Activated T-cell treated with anti-CD3 and anti-CD28 coated beads, Interleukin-2, amount 50 U/mL, for 4 hours (primary cell): ENCODE measurements at places on chromosomes 1 and 21.

- no peak for DNase-seq
Measured at GRCh38 chr1:55309786-55310504, 94.8 kb upstream of the USP24 start.

DNA sequence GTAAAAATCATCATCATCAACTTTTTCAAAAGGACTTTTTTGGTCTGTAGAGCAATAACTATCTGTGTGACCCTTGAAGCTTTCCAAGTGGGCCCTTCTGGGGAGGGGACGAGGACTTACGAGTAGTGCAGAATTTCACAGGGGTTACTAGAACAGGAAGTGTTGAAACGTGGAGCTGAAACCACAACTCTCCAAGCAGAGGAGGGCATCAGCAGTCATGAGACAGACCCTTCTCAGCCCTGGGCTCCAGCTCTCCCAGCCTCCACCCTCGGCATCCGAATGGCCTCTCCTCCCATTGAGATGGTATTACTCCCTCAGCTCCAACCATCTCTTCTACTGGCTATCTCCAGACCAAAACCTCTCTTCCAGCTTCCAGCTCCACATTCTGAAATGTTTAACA, 3.6 kb downstream of the FAM89A start:
- no peak for DNase-seq

- no peak for DNase-seq
Measured at GRCh38 chr1:204889681-204890383, 19.2 kb downstream of the NFASC start.

GRCh38 chr1:232472485-232473041, 157.4 kb downstream of the SIPA1L2 start:
- DNase-seq: no peak

DNA sequence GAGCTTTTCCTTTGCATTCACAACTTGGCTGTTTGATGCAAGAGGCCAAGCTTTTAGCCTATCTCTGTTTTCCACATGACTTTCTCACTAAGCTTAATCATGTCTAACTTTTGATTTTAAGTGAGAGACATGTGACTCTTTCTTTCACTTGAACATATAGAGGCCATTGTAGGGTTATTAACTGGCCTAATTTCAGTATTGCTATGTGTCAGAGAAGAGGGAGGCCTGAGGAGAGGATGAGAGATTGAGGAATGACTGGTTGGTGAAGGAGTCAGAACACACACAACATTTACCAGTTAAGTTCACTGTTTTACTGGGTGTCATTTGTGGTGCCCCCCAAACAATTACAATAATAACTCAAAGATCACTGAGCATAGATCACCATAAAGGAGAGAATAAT, 193.5 kb downstream of the CYYR1 start:
- no peak for DNase-seq

GRCh38 chr1:204278958-204279357, 65.2 kb upstream of the GOLT1A start:
- no peak for DNase-seq

DNA sequence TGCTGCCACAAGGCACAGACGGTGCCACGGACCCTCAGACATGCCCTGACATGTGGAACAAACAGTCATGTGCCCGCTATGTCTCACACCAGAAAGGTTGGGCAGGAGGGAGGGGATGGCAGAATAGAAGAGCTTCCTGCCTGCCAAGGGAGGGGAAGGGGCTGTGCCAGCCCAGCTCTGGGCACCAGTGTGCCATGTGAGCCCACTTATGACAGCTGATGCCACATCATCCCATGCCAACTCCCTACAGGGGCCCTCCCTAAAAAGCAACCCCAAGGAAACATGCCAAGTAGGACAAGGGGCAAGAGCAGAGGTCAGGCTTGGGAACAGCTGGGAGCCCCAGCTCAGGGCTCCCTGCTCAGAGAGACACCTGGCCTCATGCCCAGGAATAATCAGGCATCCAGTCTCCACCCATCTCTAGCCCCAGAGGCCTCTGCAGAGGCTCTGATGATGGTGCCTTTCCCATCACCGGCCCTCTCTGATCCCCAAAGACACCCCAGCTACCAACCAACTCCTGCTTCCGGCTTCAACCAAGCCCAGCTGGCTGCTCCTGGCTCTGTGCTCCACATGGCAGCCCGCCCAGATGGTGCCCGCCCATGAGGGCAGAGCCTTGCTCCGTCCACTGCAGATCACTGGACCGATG, 10.3 kb downstream of the ADGRB2 start:
- DNase-seq: no peak

GRCh38 chr1:174988986-174989385, 10.8 kb upstream of the CACYBP start:
- DNase-seq: no peak

GRCh38 chr1:183385340-183386144, 32.6 kb downstream of the NMNAT2 start:
- no peak for DNase-seq

- no peak for DNase-seq
Measured at GRCh38 chr1:33094486-33094885, 13.5 kb downstream of the AZIN2 start.

DNA sequence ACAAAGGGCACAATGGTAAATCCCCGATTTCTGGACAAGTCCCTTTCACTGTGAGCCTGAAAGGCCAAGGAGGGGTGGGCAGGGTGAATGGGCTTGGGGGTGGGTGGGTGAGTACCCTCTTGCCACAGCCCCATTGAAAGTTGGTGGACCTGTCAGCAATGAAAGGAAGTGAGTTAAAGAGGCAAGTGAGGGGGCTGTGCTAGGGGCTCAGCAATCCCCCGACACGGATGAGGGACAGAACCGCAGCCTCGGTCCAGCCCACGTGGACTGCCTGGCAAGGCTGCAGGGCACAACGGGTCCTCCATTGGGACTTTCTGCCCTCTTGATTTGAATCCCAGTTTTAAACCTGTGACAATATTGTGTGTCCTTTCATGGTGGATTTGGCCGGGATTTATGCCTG, 255.3 kb downstream of the FOXD2 start:
- DNase-seq: no peak

DNA sequence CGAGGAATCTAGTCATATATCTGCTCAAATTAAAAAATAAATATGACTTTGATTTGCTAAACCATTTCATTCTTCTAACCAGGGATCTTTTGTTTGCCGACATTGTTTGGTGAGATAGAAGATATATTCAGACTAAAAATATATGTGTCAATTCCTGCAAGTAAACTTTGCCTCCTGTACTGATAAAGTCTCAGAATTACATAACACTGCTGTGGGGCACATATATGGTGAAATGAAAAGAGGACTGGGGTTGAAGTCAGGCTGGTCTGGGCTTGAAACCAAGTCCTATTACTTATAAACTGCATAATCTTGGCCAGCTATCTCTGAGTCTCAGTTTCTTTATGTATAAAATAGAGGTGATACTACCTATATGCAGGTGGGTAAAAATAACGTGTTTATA, 9.8 kb downstream of the SCMH1 start:
- DNase-seq: no peak

- DNase-seq: no peak
Measured at GRCh38 chr1:206098242-206098919, 18.8 kb downstream of the AVPR1B start.

DNA sequence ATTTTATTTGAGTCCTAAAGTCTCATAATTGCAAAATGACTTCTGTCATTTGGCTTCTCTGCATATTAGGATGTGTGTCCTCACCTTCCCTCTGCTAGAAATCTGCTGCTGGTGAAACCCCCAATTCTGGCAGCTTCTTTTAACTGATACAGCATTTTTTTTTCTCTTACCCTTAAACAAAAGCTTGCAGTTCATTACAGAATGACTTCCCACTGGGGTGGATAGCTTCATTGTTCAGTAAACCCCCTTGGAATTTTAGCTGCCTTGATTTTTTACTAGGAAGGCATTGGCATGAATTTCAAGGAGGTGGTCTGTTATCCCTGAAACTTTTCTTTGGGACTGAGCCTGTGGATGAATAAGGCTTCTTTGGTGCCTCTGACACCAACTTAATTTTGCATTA, 16.8 kb downstream of the TSEN15 start:
- no peak for DNase-seq

DNA sequence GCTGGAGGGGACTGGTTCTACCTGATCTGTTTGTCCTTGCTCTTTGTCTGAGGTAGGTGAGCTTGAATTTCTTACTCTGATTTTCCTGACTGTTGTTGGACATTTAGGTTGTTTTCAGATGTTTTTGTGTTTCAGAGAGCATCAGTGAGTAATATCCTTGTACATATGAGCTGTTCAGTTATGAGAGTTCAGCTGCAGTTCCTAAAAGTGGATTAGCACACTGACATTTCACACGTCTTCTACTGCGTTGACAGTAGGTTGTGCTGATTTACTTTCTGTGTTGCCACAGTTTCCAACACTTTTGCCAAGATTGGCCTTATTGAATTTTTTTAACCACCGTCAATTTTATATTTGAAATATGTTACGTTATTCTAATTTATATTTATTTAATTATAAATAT, 27.7 kb downstream of the CXADR start:
- DNase-seq: no peak

DNA sequence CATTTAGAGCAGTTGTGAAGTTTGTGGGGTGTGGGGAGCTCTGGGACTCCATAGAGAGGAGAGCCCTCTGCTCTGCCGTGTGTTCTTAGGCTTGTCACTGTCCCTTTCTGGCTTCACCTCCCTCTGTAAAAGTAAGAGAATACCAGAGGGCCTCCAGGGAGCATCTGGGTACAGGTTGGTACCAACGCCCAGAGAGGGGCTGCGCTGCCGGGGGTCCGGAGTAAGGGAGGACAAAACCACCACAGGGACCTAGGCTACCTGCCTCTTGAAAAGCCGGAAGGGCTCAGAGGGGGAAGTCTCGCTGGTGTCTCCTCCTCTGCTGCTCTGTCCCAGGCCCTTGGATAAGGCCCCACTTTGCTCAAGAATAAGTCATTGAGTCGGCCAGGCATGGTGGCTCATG, 3.1 kb upstream of the TINAGL1 start:
- no peak for DNase-seq

- no peak for DNase-seq
Measured at GRCh38 chr1:94962409-94963265, 35.7 kb upstream of the CNN3 start.

GRCh38 chr1:32247452-32247851, 430 bp downstream of the FAM167B start:
- no peak for DNase-seq

DNA sequence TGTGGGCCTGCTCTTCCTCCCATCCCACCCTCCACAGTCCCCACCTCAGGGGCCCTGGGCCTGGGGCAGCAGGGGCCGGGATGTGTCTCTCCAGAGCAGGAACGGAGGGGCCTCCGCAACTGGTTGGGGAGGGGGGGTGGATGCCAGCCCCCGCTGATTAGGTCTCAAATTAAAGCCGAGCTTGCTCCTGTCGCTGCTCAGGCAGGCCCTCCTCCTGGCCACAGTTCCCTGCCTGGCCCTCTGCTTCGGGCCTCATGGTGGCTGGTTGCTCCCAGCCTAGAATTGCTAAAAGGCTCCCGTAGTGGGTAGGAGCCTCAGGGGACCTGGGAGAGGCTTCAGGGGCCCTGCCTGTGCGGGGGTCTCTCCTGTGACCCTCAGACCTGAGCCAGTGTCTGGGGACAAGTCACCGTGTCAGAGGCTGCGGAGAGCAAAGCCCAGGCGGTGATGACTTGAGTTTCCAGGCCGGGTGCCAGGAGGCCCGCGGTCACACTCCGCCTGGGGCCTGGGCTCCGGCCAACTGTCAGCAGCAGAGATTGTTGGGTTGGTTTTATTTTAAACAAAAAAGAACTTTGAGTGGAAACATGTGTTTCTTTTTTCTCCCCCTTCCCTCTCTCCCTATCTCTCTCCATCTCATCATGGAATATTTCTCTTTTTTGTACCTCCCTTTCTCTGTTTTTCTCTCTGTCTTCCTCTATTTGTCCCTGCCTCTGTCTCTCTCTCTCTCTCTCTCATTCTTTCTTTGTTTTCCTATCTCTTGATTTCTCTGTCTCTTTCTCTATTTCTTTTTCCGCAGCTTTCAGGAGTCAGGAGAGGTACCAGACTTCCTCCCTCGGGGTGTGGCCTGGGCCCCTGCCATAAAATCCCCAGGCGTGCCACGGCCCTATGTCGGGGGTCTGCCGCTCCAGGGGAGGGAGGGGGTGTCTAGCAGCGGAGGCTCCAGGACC, 20.0 kb upstream of the EPHA2 start:
- DNase-seq: no peak

DNA sequence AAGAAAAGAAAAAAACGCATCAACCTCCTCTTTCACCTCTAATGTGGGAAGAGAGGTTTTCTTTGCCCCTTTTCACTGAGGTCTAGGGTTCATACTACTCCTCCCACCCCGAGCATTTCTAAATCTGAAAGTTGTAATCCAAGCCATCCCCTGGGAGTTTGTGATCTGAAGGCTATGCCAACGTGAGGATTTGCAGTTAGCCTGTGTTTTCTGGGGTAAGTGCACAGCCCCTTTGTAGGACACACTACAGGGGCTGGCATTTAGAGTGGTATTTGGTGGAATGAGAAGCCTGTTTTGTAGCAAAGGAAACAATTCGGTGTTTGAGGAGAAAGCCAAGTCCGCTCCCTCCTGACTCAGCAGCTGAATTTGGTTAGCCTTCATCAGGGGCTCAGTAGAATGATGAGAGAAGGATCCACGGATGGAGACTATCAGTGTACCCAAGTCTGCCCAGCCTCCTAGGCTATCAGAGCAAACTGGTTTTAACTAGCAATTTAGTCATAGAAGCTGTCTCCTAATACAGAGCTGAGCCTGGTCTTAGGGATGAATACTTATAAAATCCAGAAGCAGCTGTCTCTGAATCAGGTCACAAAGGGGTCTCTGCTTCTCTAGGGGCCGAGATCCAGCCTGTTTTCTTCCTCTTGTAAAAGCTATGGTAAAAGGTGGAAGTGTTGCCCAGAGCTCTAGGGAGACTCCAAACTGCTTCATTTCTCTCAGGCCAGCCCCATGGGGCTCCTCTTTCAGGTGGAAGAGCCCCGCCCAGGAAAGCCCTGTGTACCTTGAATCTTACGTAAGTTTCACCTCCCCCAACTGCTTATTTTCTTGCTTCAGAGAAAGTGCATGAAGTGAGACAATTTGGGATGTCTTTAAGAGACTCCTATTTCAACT, 2.1 kb downstream of the PCP4L1 start:
- no peak for DNase-seq

DNA sequence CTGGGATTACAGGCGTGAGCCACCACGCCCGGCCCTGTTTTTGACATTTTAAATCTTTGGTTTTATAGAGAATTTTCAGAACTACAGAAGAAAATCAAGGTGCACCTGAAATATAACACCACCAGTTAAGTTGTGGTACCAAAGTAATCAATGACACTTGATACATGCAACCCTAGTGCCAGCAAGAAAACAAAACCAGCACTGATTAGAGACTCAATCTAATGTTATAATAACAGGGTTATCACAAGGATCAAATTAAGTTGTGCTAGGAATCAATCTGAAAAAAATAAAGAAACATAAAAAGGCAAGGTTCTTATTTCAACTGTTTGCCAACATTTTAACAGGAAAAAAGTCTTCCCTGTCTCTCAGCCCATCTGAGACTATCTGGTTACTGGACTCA, 23.8 kb downstream of the TGFBR3 start:
- no peak for DNase-seq

- peak; percentile 23 for DNase-seq
Measured at GRCh38 chr1:8962812-8963530, 17.3 kb downstream of the CA6 start.

GRCh38 chr1:42316292-42316691, 18.7 kb downstream of the FOXJ3 start:
- DNase-seq: no peak
